ENCODE measurements at places on chromosomes 4 and X.
A peak's percentile ranks its signal among the peaks of the same experiment; 100 is the strongest.

- no peak for DNase-seq
These were observed 1972.6 kb downstream of the ARAP2 start for GRCh38 chr4:34271479-34272355.

GRCh38 chrX:65690057-65690855 is 22.8 kb downstream of the MSN start:
- DNase-seq = no peak

DNA sequence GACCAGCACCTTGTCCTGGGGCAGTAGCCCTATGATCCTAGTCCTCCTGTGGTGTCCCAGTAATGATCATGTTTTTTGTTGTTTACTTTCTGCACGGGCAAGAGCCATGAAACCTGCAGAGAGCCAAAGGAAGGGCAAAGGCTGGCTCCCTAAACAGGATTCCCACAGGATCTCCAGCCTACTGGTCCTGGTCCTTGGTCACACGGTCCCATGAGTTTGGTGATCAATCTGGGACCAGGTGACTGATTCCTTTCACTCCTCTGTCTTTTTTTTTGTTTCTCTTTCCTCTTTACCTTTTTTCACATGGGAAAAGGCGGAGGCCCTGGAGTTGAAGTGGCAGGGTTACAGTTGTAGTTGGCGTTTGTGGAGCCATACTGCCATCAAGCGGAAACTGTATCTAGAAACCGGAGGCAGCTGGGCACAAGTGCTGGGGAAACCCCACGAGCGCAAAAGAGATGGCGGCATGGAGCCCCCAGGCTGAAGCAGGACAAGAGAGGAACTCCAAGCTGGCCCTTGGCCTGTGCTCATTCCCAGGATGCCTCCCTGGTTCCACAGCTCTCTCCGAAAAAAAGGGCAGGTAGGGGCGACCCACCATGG is 34.6 kb downstream of the NBDY start:
- no peak for DNase-seq

GRCh38 chr4:26220696-26221095 is 100.1 kb upstream of the RBPJ start:
- DNase-seq = no peak

GRCh38 chr4:11618666-11619282 is 190.1 kb upstream of the HS3ST1 start:
- DNase-seq = no peak

DNA sequence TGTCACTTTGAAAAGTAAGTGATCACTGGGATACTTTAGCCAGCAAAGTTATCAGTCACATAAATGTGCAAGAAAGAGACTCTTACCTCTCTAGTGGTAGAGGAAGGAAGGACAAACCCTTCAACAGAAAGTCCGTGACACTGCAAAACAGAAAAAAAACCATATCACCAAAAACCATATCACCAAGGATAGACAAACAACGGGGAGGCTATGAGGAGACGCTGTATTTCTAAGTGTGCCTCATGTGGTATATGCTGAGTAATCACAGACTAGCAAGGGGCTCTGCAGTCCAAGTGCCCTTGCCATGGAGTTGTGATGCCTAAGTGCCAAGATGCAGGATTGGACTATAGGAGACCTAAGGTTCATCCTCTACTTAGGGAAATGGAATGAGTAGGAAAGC is 11.5 kb upstream of the HDAC8 start:
- DNase-seq = no peak

- no peak for DNase-seq
These were observed 269.7 kb upstream of the LCORL start for GRCh38 chr4:18291256-18291655.

DNA sequence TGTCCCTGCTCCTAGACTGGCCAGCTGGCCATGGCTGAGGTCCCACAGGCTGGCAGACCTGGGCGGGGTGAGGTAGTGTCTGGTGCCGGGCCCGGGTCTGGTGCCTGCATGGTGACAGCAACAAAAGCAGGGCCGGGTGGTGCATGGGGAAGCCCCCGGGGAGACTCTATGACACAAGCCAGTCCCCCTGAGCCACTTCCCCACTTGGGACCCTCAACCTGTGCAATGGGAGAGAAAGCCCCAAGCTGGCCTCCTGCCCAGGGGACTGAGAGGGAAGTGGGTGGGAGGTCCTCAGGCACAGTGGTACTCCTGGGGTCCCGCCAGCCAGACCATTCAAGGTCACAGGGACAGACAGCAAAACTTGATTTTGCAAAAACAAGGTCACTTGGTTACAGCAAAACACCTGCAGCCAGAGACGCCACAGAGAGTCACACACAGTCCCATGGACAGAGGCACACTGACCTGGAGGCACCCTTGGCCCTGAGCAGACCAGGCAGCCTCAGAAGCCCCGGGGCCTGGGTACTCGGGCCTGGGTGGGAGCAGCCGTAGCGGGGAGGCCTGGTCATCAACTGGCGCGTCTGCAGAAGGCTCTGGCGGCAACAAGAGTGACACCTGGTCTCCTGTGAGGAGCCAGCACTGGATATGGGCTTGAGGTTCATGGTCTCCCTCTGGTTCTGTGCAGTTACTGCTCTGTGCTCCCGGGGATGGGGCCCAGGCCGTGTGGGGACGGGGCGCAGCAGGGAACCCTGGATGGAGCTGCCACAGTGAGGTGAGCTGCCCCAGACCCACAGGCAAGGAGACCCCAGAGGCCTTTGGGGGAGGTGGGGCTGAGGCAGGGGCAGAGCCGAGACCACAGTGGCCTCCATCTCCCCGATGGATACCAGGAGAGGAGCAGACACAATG is 60.6 kb downstream of the HTRA3 start:
- no peak for DNase-seq

GRCh38 chr4:95478679-95479078 is 70.1 kb downstream of the UNC5C start:
- no peak for DNase-seq

DNA sequence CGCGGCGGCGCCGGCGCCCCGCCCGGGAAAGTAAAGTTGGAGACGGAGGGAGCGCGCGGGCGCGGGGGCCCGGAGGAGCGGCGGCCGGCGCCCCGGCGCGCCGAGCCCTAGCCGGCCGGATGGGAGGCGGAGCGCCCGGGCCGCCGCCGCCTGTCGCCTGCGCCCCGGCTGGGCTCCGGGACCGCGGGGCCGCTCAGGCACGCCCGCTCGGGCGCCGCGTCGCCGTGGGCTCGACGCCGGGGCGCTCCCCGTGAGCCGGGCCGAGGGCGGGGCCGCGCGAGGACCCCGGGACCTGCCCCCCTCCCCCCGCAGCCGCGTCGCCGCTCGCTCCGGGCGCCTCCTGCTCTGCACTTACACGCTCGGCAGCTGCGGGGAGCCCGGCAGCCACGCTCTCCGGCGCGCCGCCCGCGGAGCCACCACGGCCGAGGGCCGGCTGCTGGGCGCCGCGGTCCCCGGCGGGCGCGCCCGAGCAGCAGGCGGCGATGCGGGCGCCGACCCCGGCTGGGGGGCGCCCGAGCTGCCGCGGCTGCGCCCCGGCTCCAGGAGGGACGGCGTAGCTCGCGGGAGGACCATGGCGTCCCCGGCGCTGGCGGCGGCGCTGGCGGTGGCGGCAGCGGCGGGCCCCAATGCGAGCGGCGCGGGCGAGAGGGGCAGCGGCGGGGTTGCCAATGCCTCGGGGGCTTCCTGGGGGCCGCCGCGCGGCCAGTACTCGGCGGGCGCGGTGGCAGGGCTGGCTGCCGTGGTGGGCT is at the start of gene ADRA2C:
TSS of gene ADRA2C (plus strand) at position 350 of the 749 bp plus-strand sequence. CDS start at position 572, 222 bp downstream.
- DNase-seq = no peak

GRCh38 chr4:98887145-98887544 is 41.8 kb downstream of the EIF4E start:
- no peak for DNase-seq

GRCh38 chrX:97843200-97843811 is 959.6 kb downstream of the RPA4 start:
- DNase-seq = no peak

GRCh38 chr4:183960046-183960420 is 54.9 kb downstream of the STOX2 start:
- no peak for DNase-seq

DNA sequence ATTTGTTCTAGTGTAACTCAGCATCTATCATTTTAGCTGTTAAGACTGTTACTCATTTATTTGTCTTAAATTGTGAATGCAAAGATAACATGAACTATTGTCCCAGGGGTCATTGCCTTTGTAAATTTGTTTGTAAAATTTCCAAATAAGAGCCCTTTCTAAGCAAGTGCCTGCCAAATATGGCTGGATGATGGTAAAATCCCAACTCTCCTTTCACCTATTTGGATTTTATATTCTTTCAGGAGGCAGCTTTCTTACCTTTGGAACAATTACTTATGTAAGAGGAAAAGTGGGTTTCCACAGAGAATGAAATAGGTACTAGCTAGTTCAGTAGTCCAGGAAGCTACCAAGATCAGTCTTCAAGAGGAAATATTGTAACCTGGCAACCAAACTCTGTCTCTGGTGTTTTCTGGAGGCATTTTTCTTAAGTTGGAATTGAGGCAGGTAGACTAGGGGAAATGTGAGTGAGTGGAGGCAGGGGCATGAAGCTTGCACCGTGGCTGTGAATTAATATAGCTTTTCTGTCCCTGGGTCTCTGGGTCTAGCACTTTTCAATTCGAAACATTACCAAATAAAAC is 363.0 kb upstream of the ZCCHC13 start:
- no peak for DNase-seq

GRCh38 chr4:186024637-186025407 is 44.1 kb upstream of the TLR3 start:
- no peak for DNase-seq

DNA sequence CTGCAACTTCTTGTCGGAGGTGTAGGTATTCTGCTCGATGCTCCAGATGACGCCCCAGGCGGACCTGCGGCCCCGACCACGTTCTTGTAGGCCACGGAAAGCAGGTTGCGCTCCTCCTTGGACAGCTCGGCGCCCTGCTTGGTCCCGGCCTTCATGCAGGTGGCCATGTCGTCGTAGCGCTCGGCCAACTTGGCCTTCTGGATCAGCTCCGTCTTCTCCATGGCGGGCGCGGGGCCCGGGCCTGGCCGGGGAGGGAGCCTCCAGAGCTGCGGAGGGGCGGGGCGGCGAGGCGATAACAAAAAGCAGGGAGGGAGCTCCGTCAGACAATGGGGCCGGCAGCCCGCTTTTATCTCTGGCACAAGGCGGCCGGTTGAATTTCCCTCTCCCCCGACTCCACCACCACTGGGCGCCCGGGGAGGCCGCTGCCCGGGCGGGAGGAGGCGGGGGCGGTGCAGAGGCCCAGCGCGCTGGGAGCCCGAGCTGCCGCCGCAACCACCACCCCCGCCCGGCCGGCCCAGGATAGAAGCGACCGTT is 28.3 kb upstream of the DRP2 start:
- DNase-seq = no peak

GRCh38 chr4:1678244-1678643 is 5.9 kb downstream of the FAM53A start:
- DNase-seq = no peak

DNA sequence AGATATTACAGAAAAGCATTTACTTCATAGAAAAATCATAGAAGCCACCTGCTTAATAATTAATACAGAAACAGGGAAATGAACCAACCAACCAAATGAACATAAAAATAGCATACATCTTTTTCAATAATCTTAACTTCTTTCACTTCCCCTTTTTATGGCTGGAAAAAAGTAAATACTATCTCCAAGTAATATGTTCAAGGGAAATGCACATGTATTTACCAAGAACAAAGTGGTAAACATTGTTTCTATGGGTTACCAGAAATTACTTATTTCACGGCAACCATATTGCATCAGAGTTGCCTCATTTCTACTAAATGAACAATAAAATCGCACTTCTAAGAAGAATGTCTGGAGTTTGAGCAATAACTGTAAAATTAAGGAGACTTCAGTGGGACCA is 321.3 kb downstream of the TMA16 start:
- no peak for DNase-seq

GRCh38 chr4:179867300-179867878 is 2375.8 kb upstream of the TENM3 start:
- DNase-seq = no peak

GRCh38 chr4:33467291-33467690 is 2747.1 kb downstream of the PCDH7 start:
- no peak for DNase-seq

DNA sequence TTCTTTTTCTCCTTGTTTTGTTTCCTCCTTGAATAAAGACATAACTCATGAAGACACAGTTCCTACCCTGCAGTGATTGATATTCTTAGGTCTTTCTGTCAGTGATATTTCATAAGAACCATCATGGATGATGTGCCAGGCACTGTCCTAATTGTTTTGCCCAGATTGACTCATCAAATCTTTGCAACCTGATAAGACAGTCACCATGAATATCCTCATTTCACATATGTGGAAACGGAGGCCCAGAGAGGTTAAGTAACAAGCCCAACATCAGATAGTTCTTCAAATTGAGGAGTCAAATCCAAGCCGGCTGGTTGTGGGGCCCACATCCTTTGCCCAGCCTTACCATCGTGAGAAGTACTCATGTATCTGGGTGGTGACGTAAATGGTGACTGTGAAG is 69.9 kb downstream of the SEL1L3 start:
- no peak for DNase-seq

DNA sequence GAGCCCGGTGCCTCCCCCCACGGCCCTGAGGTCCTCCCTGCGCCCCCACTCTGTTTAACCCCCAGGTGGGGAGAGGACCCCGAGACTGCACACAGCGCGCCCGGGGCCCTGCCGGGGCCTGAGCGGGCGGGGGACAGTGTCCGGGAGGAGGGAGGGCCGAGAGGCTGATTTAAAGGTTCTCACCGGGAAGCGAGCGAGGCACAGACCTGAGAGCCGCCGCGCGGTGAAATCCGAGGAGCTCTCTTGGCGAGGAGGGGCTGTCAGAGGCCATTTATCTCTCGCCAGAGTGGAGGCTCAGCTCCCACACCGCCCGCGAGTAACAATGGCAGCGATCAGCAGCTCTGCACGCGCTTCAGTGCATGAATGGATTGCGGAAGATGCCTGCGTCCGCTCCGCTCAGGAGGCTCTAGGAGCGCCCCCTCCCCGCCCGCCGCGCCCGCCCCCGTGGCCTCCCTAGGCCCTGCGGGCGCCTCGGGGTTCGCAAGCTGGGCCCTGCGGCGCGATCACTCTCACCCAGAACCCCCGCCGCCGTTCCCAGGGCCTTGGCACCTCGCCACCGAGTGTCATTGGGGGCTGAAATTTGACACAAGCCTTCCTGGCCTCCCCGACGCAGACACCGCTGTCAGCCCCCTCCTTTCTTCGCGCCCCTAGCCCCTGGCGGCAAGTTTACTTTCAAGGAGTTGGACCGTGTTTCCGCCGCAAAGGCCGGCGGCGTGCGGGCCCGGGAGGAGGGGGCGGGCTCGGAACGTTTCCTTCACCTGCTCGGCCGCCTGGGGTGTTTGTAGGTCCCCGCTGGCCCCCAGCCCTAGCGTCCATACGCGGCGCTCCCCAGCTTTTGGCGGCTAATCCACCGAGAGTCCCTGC is 48.7 kb upstream of the BCOR start:
- DNase-seq = no peak

GRCh38 chr4:37685823-37686372 is 278 bp downstream of the RELL1 start:
- DNase-seq = peak; percentile 13

DNA sequence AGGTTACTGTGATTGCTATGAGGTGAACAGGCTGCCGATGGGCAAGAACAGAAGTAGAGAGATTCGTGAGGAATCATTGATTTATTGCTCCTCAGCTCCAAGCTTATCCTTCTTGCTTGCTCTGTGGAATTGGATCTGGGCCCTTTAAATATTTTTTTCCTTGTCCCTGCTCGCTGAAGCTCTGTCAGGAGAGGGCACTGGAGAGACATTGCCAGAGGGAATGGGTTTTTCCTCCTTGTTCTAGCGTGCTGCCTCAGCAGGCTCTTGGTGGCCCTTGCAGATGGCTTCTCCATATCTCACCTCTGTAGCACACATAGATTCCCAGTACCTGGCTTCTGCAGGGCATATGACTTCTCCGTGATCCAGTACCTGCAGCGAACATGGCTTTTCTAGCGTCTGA is 67.4 kb downstream of the CNGA2 start:
- no peak for DNase-seq

- DNase-seq = no peak
These were observed 104.0 kb downstream of the TEX13A start for GRCh38 chrX:105116486-105116885.

Measured in stimulated activated CD8-positive, alpha-beta memory T cell treated with anti-CD3 and anti-CD28 coated beads, Interleukin-4, amount 100 ng/mL, for 1 hour (primary cell).